Adrenal gland (tissue), 19 donors: ENCODE measurements at places on chromosomes 2 and 18. TPM values are rescaled to one million over a fixed set of nuclear protein-coding genes. Genes with fewer than 3 reads are reported as not detected.

DNA sequence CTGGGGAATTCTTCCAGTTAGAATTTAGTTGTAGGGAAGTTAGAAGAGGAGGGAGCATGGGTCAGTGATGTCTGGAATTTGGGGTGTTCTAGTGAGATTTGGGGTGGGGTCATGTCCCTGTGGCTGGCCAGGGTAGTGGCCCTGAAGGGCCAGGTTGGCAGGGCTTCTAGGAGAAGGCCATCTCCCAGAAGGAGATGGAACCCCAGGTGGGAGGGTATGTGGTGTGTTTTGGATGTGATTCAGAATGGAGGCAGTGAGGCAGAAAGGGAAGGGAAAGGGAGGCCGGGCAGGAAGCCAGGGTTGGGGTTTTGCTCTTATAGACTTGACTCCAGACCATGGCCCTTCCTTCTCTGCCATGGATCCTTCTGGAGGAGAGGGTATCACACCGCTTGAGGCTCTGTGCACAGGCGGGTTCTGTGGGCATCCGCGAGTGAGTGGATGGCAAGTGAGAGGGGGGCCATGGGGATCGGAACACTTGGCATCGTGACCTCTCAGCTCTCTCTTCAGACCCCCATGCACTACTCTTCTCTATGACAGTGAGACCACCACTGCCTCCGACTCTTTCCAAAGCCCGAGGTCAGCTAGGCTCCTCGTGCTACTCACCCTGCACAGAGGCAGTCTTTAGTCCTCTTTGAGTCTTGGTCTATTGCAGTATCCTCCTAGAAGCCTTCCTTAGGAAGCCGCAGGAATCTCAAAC is 7.3 kb downstream of the GREB1 start:
- no peaks in the 10 kb centered on the region for H3K4me1 ChIP-seq
- no peak overlapping the region for H3K27ac ChIP-seq
- no peaks in the 10 kb centered on the region for H3K36me3 ChIP-seq
- no peaks in the 10 kb centered on the region for H3K27me3 ChIP-seq
- no peak overlapping the region for H3K4me3 ChIP-seq

DNA sequence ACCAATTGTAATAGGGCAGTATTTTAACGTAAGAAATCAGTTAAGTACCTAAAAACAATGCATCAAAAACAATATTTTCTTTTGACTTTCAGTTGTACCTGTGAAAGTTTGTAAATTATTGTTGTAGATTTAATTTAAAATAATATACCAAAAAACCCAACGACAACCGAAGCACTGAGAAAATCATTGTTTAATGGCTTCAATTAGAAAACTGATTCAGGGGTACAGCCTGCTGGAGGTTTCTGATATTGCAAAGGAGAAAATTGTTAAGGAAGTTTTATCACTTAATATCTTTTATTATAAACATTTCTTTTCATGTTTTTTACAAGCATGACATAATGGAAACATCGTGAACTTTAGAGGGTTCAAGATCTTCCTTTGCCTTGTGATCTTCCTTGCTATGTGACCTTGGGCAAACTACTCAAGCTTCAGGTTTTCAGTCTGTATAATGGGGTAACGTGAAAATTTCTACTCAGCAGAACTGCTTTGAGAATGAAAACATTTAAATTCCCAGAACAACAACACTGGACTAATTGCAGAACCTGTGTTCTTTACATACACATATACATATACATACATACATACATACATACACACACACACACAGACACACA is 76.3 kb upstream of the GLS start:
- peak; percentile 17 for DNase-seq
- H3K36me3 ChIP-seq = no peaks in the 10 kb centered on the region
- no peak overlapping the region for H3K4me3 ChIP-seq

GRCh38 chr18:2326999-2327398 is 244.3 kb downstream of the METTL4 start:
- no peak overlapping the region for H3K4me3 ChIP-seq
- no peak for DNase-seq
- no peaks in the 10 kb centered on the region for H3K4me1 ChIP-seq
- no peaks in the 10 kb centered on the region for H3K27me3 ChIP-seq
- H3K27ac ChIP-seq = no peak overlapping the region

GRCh38 chr2:133856678-133857077 is 288.4 kb upstream of the NCKAP5 start:
- no peak overlapping the region for H3K27ac ChIP-seq
- H3K36me3 ChIP-seq = no peaks in the 10 kb centered on the region
- H3K4me1 ChIP-seq = no peaks in the 10 kb centered on the region
- DNase-seq = no peak
- no peaks in the 10 kb centered on the region for H3K27me3 ChIP-seq

The PAX8 gene
- 7.8 TPM for total RNA-seq

The KCNG2 gene
- 0.34 TPM for total RNA-seq

- peak; percentile 58 for DNase-seq
- H3K27ac ChIP-seq = no peak overlapping the region
- no peaks in the 10 kb centered on the region for H3K4me1 ChIP-seq
These were observed 45.1 kb upstream of the ACAA2 start for GRCh38 chr18:49858309-49859020.
